ENCODE measurements at places on chromosomes 5 and 9. TPM values are rescaled to one million over a fixed set of nuclear protein-coding genes. Genes with fewer than 3 reads are reported as not detected.

Gene CHSY3
- 3.1 TPM for total RNA-seq

Gene KIF4B
- 0.13 TPM for total RNA-seq

Gene RASEF
- total RNA-seq: 0.16 TPM

Gene MTRR
- 37.2 TPM for total RNA-seq

Gene GABRG2
- total RNA-seq: not detected

Gene LRRC70
- 2.2 TPM for total RNA-seq

Gene AUH
- 39.7 TPM for total RNA-seq

Gene KCNN2
- total RNA-seq: 2.6 TPM

Gene NOXA1
- 3.3 TPM for total RNA-seq

DNA sequence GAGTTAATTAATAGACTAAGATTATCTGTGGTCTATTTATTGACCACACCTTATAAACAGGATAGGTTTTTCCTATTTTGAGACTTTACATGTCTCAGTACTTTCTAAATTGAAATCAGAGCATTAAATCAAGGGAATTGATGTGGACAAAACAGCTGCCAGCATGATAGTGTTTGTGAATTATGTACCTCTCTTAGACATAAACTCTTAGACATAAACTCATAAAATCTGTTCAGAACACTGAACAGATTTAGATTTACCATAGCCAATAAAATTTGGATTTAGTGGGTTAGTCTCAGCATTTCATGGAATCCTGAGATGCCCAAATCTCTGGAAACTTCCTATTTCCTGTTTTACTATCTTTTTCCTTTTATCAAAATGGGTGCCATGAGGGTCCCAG, 11.5 kb upstream of the AGXT2 start:
- no peak for DNase-seq

GRCh38 chr5:174337276-174338184, 292.0 kb downstream of the NSG2 start:
- no peak for DNase-seq

DNA sequence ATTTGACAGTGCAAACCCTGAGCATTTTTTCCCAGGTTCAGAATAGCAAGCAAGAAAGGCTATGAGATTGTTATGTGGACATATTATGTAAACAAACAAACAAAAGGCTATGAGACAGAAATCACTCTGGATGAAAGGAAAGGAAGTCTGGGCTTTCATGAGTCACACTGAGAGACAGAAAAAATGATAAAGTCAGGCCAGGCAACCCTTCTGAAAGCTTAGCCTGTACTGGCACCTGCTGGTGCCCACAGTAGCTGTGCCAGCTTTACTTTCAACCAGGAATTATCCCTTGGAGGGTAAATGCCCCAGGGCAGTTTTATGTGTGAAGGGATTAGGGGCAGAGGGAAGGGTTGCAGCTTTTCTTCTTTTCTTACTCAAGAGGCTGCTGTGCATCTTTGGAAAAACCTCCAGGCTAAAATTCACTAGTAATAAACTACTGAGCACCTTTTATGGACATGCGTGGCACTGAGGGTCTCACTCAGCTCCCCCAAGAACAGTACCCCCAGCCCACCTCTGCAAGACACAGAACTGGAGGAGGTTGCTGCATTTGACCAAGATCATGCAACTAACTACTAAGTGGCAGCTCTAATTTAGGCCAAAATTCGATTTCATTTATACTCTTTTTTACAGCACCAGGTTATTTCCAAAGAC, 41.7 kb downstream of the ACTL7B start:
- no peak for DNase-seq

GRCh38 chr5:2656206-2656605, 95.3 kb downstream of the IRX2 start:
- DNase-seq: no peak

DNA sequence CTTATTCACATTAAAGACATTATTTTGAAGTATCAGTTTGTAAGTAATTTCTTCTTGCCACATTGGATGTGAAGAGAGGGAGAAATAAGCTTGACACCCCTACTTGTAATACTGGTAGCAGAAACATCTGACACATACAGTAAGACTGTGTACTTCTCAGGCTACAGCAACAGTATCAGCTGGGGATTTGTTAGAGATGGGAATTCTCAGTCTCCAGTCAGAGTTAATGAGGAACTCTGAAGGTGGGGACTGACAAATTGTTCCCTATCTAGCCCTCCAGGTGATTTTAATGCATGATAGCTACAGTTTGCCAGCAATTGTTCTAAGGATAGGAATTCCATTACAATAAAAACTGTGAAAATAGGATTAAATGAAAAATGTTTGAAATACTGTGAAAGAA, 524.8 kb downstream of the PRR16 start:
- no peak for DNase-seq

- no peak for DNase-seq
These were observed 115.2 kb downstream of the EFNA5 start for GRCh38 chr5:107555425-107556090.

GRCh38 chr9:33466565-33467495, 6.9 kb downstream of the NOL6 start:
- DNase-seq: peak; percentile 89

GRCh38 chr9:1098551-1098950, 48.4 kb downstream of the DMRT2 start:
- DNase-seq: no peak

DNA sequence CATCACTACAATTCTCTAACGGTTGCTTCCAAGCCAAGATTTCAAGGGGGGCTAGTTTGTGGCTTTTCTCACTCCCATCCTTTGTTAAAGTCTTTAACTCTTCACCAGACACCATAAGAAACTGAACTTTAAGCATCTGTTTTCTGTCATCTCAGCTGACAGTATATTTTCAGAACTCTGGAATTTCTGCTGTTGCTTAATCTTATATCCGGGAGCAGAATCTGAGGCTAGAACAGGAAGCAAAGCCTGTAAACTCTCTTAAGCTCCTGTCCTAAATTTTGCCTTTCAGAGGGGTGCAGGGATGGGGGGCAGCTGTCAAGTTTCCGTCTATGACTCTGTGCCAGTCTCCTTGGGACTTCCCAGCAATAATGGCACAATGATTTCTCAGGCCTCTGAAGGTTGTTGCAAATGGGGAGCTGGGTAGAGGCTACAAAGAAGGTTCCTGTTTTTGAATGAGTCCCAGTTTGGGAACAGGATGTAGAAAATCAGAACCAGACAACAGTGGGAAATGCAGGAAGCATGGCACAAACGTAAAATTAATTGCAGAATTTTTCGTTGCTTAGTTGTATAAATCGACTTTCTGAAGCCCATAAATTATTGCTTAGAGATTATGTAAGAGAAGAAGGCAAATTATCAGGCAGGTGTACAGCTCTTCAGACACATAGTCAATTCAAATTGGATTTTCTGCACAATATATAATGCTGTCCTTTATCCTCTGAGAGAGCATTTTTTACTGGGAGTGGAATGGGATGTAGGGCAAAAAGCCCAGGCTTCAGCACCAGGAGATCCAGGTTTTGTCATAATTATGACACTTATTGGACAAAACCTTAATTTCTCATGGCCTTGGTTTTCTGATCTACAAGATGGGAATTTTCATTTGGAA, 430.9 kb downstream of the DMAC1 start:
- DNase-seq: no peak

- peak; percentile 53 for DNase-seq
These were observed 400.8 kb upstream of the IRX4 start for GRCh38 chr5:2283481-2284045.

GRCh38 chr5:95178046-95178651, 106.7 kb downstream of the MCTP1 start:
- DNase-seq: no peak

- DNase-seq: no peak
These were observed 159.0 kb downstream of the TLE1 start for GRCh38 chr9:81530310-81530810.

DNA sequence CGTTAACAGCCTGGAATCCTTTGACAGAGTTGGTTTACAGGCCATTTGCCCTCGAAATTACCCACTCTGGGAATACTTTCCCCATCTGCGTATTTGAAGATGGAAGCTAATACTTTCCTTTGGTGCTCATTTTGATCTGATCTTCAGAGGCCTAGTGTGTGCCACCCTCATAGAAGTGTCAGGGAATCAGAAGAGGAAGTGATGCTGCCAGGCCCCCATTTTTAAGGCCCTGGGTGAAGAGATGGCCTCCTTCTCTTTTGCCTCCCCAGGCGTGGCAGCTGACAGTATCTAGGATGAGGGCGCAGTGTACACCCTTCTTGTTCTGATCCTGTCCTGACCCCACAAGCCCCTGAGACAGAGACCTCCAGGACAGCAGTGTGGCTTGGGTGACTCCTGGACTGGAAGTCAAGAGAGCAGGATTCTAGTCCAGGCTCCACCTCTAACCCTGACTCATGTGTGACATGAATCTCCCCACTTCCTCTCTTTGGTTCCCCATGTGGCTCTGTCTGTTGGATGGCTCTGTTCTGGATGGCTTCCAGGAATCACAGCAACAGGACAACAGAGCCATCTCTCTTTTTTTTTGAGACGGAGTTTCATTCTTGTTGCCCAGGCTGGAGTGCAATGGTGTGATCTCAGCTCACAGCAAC, 27.8 kb downstream of the CSF1R start:
- DNase-seq: no peak

DNA sequence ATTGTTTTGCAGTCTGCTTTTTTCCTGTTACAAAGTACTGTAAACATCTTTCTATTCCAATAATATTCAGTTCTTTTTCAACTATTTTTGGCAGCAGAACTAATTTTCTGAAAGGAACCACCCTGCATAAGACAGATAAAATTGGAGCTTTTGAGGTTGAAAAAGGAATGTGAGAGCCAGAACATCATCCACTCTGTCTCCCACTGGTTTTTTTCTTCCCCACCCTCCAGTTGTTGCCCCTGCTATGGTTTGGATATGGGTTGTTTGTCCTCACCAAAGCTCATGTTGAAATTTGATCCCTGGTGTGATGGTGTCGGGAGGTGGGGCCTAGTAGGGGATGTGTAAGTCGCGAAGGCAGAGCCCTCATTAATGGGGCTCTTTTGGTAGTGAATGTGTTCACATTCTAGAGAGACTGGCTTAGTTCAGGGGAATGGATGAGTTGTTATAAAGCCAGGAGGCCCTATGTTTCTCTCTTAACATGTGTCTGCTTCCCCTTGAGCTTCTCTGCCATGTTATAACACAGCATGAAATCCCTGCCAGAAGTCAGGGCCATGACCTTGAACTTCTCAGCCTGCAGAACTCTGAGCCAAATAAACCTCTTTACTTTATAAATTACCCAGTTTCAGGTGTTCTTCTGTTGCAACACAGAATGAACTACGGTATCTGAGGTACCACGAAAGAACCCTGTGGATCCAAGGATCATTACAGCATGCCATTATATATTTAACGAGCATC, 34.8 kb upstream of the MAST4 start:
- no peak for DNase-seq

- no peak for DNase-seq
These were observed 53.7 kb downstream of the TARS1 start for GRCh38 chr5:33494466-33494865.

DNA sequence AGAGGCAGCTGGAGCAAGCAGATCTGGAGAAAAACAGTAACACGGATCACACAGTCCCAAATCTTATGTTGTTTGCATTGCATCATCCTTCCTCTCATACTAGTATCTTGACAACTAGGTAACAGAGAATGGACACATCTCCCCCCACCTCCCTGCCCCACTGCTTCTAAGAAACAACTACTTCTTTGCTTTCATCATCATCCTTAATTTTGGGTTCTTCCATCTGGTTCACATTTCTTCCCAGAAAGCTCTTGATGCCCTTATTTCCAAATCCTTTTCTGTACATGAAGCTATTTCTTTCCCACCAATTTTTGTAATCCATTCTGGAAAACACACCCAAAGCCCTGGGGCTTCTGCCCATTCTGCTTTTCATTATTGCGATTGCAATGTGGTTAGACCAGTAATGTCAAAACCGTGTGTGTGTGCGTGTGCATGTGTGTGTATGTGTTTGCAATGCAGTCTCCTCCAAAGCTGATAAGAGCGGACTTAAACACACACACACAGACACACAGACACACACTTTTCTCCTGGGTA, 254.7 kb upstream of the SLC30A5 start:
- DNase-seq: no peak

- DNase-seq: no peak
These were observed 116.6 kb downstream of the ESM1 start for GRCh38 chr5:54868511-54869483.

GRCh38 chr5:113093558-113093957, 117.0 kb downstream of the DCP2 start:
- no peak for DNase-seq

DNA sequence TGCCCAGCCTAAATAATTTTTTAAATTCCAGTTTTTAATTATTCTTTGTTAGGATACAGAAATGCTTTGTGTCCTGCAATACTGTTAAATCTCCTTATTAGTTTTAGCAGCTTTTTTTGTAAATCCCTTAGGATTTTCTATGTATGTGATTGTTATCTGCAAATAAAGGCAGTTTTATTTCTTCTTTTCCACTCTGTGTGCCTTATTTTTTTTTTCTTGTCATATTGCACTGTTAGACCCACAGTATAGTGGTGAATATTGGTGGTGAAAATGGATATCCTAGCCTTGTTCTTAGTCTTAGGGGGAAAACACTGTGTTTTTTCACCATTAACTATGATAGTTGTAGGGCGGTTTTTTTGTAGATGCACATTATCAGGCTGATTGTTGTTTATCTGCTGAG, 11.3 kb upstream of the KIAA1958 start:
- no peak for DNase-seq

- no peak for DNase-seq
These were observed 178.5 kb downstream of the GDNF start for GRCh38 chr5:37661227-37661920.

DNA sequence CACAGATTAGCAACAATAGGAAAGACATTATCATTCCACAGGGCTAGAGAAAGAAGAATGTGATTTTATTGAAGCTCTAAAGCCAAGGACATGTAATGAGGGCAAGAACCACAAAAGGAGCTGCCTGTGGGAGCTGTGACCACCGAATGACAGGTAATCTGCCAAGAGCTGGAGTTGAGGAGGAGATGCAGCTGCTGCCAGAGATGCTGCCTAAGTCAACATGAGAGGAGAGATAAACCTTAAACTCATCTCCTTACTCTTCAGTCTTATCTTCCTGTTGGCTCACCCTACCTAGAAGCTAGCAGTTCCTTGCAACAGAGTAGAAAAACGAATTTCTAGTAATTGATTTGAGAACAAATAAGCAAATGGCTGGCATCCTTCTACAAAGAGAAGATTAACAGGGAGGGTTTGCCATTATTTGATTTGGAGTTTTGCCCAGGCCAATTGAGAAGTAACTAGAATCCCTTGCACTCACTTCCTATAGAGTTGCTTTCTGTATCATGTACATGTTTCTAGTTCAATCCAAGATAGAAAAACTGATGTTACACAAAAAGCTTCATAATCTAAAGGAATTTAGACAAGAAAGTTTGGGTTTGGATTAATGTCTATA, 539.2 kb downstream of the TLE1 start:
- no peak for DNase-seq

DNA sequence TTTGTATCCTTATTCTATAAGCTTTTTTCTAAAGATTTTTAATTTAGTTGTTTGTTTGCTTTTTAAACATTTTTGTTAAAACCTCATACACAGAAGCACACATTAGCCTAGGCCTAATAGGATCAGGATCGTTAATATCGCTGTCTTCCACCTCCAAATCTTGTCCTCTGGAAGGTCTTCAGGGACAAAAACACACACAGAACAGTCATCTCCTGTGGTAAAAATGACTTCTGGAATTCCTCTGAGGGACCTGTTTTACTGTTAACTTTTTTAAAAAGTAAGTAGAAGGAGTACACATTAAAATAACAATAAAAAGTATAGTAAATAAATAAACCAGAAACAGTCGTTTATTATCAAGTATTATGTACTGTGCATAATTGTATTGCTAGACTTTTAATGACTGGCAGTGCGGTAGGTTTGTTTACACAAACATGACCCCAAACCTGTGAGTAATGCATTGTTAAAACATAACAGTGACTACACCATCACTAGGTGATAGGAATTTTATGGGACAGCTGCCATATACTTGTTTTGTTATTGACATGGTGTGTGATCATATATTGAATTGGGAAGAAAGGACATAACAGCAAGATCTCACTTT, 109.6 kb downstream of the ZCCHC7 start:
- no peak for DNase-seq
